ENCODE measurements at places on chromosomes 1 and 21.

DNA sequence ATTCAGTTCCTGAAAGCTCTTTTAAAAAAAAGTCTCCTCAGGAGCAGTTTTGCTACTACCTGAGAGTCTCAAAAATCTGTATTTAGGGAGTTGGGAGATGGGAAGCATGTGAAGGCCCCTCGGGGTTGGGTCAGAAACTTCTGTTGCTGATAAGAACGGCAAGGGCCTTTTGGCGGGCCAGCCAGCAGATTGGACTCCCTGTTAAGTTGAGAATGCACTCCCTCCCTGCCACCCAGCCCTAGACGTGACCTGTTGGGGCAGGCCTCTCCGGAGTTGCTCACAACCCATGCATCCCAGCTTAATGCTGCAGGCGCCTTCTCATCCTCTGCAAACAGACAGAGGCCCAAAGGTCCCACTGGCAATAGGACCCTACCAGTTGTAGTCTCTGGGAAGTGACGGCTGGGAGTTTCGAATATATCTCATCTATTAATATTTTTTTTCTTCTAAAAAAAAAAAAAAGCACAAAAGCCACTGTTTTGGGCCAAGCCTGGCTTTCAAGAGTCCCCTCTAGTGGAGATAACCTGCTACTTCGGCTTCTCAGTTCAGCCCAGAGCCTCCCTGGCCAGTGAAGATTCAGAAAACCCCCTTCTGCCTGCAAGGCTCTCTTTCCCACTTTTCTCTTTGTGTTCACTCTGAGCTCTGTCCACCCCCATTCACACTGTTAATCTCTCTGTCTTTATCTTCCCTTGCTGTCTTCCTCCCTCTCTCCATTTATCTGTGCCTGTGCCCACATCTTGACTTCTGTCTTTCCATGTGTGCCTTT lies 5.3 kb downstream of the PLXNA2 start:
- peak; percentile 34 for DNase-seq

DNA sequence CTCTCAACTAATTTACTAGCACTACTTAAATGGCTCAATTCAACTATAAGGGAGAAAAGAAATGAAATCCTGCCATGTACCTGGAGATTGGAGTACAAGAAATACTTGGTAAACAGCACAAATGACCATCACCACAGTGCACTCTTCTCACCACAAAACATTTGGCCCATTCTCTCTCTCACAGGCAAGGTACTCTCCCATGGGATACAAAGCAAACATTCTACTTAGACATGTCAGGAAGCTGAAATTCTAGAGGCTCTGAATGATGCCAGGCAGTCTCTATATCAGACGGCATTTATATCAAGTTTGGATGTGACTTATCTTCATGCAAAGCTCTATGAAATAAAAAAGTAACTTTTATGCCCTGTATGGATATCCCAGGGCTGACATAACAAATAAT lies 72.5 kb downstream of the DPT start:
- DNase-seq = no peak

DNA sequence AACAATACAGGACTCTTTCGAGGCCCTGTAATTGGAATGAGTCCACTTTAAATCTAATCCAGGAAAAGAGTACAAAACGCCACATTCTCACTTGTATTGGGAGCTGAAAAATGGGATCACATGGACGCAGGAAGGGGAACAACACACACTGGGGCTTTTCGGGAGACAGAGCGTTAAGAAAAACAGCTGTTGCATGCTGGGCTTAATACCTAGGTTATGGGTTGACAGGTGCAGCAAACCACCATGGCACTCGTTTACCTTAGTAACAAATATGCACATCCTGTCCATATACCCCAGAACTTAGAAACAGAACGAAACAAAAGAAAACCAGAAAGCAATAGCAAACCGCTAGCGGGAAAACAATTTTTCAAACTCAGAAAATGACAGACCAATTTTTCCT lies 1532.7 kb upstream of the TPTE start:
- no peak for DNase-seq

DNA sequence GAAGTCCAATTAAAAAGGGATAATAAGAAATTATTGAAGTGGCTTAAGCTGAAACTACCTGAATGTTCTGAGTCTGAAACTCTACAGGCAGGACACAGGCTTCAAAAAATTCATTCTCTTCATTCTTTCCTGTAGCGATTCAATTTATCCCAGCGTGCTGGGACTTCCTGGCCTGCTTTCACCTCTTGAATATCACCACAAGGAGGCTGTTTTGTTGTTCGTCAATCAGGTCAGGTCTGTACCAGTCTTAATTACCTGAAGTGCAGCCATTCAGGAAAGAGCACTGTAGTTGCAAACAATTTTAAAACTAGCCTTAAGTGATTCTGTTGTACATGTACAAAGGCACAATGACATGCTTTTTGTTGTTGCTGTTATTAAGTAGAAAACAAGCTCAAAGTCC lies 38.4 kb downstream of the FYB2 start:
- no peak for DNase-seq

DNA sequence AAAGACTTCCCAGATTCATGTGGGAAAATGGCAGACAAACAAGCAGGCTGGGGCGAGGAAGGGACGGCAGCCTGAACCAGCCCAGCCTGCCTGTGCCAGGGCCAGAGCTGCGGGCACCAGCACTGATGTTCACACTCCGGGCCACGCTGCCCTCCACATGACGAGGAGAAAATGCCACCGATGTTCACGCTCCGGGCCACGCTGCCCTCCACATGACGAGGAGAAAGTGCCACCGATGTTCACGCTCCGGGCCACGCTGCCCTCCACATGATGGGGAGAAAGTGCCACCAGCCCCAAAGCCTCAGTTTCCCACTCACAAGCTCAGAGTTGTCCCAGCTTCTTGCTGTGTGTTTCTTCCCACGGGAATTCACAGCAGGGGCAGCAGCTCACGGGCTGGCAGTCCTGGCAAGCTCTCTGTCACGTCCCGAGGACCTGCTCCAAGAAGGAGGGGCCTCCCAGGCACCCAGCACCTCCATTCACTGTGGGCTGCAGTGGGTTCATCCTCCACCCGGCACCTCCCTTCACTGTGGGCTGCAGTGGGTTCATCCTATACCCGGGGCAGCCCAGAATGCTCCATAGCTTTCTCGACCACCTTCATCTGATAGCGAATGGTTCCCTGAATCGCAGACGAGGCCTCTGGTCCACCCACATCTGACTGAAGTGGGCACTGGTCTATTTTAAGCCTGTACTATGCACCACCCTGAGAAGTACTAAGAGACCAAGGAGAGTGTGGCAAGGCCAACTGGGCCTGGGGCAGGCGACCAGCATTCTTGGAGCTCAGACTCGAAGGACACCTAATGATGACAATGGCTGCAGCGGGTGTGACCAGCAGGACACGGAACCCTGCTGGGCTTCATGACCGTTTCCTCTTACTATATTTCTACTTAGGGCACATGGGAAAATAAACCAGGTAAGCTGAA lies 108.8 kb downstream of the NPHP4 start:
- DNase-seq = no peak

- DNase-seq = no peak
These were observed 88.1 kb downstream of the GPATCH2 start for GRCh38 chr1:217542837-217543236.

- DNase-seq = no peak
These were observed 21.5 kb downstream of the SLAMF1 start for GRCh38 chr1:160625321-160625720.

- no peak for DNase-seq
These were observed 7.0 kb upstream of the RWDD3 start for GRCh38 chr1:95226781-95227660.

DNA sequence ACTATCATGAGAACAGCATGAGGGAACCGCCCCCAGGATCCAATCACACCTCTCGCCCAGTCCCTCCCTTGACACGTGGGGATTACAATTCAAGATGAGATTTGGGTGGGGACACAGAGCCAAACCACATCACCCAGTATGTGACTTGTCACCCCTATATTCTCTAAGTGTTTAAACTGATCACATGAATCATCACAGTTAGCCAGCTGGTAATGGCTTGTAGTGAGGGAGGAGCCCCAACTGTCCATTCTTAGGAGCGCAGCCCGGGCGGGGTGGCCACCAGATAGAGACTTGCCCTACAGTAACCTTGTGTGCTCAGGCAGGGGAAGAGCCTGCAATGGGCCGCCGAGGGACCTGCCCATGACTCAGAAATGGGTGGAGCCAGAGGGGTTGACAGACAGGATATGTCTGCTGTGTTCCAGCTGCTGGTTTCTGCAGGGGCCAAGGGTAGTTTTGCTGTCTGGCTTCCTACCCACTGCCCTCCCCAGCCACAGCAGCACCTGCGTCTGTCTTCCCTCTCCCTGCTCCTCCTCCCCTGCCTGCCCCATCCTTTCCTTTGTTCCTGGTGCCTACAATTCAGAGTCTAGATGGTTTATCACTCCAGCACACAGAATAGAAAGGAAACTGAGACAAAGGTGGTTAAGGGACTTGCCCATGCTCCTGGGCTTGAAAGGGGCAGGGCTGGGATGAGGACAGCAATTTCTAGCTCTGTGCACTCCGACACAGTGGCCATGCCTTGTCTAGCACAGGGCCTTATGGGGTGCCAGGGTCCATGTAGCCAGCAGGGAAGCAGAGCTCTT lies 9.2 kb downstream of the ABCG1 start:
- DNase-seq = peak; percentile 93

GRCh38 chr1:222852326-222852725 lies 37.5 kb downstream of the DISP1 start:
- no peak for DNase-seq

DNA sequence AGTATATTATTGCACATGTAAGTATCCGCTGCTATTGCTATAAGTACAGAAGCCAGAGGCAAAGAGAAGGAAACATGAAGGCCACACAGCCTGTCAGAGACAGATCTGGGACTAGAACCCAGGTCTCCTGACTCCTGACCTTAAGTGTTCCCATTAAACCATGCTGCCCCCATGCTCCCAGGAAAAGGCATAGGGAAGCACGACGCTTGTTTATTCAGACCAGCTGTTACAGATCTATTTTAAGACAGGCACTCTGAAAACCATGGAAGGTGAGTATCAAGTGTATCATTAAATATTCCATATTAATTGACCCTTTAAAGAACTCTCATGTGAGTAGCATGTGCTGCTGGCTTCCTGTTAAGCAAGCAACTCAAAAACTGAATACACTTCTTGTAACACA lies 11.4 kb downstream of the VAV3 start:
- no peak for DNase-seq

GRCh38 chr1:113808450-113809195 lies 3.7 kb downstream of the RSBN1 start:
- no peak for DNase-seq

DNA sequence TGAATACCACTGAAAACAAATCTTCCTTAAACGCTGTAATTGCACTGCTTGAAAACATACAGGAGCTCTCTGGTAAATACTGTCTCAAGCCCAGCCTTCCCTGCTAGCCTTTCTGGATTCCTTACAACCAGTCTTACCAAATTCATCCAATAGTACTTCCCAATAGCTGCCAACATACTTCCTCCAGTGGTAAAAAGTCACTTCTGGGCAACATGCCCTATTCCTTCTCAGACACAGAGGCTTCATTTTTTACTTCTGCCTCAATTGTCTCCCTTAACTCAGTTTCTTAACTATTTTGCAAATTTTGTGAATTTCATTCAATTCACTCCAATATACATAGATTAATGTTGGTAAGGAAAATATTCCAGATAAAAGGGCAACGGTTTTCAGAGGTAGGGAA lies 166.3 kb downstream of the TBX15 start:
- DNase-seq = no peak

GRCh38 chr21:39347537-39347936 lies 1.4 kb downstream of the HMGN1 start:
- no peak for DNase-seq

DNA sequence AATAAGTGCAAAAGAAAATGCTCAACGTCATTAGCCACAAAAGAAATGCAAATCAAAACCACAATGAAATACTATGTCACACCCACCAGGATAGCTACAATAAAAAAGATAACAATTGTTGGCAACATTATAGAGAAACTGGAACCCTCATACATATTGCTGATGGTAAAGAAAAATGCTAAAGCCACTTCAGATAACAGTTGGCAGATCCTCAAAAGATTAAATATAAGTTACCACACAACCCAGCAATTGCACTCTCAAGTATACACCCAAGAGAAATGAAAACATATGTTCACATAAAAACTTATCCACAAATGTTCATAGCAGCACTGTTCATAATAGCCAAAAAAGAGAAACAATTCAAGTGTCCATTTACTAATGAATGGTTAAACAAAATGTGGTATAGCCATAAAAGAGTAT lies 20.7 kb downstream of the TRIM33 start:
- no peak for DNase-seq

GRCh38 chr1:52559875-52560274 lies 7.0 kb upstream of the TUT4 start:
- no peak for DNase-seq

DNA sequence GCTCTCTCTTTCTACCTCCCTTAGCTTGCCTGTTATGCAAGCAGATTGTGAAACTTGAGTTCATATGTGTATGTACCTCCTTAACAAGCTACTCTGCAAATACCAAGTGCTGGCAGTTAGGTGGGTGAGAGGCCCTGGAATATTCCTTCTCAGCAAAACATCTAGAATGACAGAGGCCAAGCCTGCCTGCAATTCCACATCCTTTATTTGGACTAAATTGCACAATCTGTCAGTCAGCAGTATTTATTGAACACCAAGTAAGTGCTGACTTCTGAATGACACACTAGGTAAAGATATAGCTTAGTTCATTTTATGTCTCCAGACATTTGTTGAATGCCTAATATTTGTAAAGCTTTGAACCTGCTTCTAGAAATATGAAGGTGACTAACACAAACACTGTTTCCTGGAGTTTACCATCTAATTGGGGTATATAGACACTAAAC lies 87.5 kb downstream of the RGL1 start:
- DNase-seq = no peak

DNA sequence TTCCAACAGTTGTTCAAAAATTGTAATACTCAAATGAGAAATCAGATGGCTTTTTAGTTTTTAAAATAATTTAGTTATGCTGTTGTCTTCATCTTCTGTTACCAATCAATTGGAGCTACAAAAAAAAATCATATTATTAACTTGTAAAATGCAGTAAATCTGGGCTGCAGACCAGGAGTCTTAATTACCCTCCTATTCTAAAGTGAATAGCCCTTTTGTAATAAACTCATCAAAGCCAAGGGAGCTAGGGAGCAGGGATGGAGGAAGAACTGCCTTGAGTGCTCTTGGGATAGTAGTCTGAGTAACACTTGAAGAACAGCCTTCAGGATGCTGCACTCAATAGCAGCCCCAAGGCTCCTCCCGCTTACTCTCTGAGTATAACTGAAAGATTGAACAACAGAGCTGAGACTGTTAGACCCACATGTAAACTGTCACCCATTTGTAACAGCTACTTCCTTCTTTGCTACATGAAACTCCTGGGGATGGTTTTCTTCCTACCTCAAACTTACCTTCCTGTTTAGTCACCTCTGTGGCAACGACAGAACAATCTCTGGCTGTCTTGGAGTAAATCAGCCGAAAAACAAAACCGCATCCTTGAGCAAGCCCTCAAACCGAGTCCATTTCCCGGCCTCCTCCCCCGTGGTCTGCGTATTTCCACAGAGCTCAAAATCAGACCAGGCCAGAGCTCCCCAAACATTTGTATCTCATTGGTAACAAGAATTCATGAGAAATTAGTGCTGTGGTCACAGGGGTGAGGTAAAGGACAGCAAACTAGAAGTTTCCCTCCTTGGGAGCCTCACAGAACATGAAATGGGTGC lies 55.9 kb downstream of the CD58 start:
- DNase-seq = no peak

- no peak for DNase-seq
These were observed 45.7 kb downstream of the ZC3H11B start for GRCh38 chr1:219566951-219567947.

- DNase-seq = no peak
These were observed 120.9 kb upstream of the IPO9 start for GRCh38 chr1:201708085-201708512.
